ENCODE measurements at places on chromosomes 12 and 14.

DNA sequence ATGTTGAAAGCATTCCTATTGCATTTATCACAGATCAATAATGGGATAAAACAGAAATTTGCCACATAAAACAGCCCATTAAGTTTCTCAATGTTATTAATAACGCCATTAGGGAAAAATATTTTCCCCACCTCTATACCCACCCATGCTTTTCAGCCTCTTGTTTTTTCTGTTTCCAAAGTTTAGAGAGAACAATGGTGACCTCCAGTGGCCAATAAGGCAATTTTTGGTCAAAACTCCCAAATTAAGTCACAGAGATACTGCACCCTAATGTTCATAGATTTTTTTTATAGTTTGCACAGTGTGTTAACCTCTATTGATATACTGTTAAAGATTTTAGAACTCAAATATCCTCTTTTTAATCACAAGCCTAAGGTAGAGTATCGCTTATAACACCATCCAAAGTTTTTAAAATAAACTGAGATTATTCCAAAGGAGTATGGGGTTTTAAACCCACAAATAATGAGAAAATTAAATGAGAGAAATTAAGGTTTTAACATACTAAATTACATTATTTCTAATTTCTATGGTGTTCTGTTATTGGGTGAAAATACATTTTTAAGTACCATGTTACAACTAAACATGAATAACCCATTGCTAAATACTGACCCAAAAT, 184.7 kb upstream of the DCN start:
- DNase-seq: peak; percentile 24

DNA sequence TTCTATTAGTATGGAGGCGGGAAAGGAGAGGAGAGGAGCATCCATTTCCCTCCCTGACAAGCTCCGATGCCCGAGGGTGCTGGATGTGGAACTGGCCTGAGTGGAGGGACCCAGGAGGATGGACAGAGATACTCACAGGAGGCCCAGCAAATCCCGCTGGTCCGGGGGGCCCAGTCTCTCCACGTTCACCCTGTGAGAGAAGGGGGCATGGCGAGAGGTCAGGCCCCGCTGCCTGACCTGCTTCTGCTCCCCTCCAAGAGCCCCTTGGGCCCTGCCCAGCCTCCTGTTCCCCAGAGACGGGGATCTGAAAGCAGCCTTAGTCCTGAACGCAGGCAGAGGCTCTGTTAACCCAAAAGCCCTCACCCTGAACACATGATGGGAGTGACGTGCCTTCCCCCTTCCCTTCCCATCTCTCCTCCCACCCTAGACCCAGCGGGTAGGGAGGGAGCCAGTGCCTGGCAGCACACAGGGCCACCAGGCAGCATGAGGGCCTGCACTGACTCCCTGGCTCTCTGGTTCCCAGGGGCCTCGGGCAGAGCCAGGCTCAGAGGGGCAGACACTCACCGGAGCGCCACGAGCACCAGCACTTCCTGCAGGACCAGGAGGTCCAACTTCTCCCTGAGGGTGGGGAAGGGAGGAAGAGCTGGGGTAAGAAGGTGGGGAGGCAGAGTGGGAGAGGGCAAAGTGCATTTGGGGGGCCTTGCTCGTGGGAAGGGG, 17.5 kb downstream of the TMEM106C start:
- DNase-seq: no peak

GRCh38 chr12:54622463-54623183, 12.1 kb downstream of the LACRT start:
- DNase-seq: no peak

DNA sequence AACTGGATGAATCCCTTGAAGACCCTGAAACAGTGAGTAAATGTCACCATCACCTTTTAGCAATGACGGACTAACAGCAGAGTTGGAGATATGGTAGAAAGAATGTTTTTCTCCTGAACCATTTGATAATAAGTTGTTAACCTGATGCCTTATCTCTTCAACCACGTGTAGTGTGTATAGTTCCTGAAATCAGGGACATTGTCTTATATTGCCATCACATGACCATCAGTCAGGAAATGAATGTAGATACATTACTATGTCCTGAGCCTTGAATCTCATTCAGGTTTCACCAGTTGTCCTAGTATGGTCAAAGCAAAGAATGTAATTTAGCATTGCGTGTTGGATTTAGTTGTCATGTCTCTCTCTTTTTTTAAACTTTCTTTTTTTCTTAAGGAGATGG, 15.7 kb downstream of the ATP6V0A2 start:
- no peak for DNase-seq

- DNase-seq: peak; percentile 33
Measured at GRCh38 chr12:118377884-118378470, 1.6 kb downstream of the SUDS3 start.

DNA sequence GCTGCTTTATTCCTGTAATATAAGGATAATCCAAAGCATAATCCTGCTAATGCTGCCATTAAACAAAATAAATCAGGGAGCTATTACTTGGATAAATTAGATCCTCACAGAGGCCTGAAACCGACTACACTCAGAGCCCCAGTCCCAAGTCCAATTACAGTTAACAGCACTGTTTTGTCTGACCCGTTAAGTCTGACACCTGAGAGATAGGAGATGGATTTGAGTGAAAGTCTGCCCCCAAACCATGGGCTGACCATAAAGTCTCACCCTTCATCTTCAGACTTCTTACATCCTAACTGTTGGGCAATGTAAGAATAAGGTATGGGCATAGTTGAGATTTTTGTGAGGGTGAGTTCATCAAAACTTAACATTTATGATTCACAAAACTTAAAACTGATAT, 181.7 kb downstream of the PLCZ1 start:
- DNase-seq: peak; percentile 46

GRCh38 chr12:1930803-1931597, 12.5 kb upstream of the CACNA2D4 start:
- no peak for DNase-seq

DNA sequence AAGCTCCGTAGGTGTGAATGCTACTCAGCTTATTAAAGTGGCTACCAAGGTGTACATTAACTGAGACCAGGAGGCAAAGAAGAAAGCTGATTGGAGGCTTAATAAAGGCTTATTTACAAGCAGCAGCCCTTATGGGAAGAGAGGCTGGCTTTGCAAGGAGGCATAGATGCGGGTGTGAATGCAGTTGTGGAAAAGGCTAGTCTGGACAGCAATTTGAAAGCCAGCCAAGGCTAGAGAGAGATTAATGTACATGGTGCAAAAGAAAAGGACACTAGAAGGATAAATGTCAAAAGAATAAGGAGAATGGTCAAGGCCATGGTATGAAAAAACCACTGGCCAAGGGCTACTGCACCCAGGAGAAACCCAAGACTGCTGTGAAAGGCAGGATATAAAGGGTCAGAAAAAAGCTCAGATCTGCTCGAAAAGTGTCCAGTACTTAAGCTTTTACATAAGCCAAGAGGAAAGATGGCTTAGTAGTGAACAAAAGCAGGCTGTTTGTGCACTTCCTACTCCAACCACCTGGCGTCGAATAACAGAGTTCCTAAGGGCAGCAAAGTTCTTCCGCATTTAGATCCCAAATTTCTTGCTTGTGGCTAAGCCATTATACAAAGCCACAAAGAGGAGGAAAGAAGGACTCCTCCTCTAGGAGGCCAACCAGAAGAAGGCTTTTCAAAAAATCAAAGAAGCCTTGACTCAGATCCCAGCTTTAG, 24.0 kb downstream of the KLRK1 start:
- DNase-seq: no peak

DNA sequence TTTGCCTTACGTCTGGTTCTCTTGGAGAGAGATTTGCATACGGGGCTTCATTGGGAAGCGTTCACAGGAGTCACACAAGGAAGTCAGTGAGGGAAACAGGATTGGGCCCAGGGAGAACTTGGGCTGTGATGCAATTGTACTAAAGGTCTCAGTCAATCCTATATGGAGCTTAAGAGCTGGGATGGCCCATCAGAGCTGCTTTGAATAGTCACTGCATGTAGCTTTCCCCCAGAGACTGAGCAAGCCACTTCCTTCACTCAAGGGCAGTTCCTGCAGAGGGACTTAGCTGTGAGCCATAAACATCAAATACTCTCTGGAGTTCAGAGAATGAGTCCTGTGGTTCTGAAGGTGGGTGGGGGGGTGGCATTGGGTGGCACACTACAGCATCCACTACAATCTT, 605.4 kb downstream of the MED13L start:
- DNase-seq: no peak

- DNase-seq: no peak
Measured at GRCh38 chr12:30268041-30268440, 427.6 kb downstream of the IPO8 start.

DNA sequence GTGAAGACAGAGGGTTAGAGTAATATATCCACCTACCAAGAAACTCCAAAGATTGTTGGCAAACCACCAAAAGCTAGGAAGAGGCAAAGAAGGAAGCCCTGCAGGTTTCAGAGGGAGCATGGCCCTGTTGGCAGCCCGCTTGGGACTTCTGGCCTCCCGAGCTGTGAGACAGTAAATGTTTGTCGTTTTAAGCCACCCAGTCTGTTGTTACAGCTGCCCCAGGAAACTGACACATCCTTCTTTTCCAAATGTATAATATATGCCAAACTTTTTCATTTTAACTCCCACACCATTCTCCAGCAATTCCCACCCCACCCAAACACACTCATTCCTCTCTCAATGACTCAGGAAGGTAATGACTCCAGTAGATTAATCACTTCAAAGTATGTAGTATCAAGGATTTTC, 74.0 kb downstream of the RPS29 start:
- peak; percentile 52 for DNase-seq

- no peak for DNase-seq
Measured at GRCh38 chr12:130992448-130992847, 38.7 kb downstream of the ADGRD1 start.

DNA sequence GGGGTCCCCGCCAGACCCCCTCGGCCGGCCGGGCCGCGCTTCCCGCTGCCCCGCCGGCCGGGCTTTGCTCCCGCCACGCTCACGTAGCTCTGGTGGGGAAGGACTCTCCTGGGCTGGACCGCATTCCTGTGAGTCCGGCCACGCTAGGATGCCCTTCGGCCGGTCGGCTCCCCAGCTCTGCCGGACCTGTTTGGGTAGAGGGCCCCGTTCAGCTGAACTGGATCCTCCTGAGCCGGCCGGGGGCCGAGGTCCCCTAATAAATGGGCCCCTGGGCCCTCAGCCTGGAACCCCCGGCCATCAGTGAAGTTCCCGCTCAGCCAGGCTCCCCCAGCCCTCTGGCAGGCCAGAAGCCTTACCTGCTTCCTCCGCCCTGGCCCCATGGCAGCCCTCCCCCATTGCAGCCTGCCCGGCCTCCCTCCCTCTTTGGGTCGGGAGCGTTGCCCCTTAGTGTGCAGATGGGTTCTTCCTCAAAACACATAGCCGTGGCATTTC, 593 bp downstream of the UNC119B start:
- DNase-seq: no peak

- DNase-seq: no peak
Measured at GRCh38 chr12:64782191-64782876, 23.1 kb upstream of the GNS start.

GRCh38 chr12:52607314-52607713, 6.1 kb upstream of the KRT72 start:
- DNase-seq: no peak

GRCh38 chr14:61347826-61348443, 26.6 kb downstream of the PRKCH start:
- no peak for DNase-seq

- peak; percentile 39 for DNase-seq
Measured at GRCh38 chr12:51244269-51244668, 5.6 kb downstream of the DAZAP2 start.

DNA sequence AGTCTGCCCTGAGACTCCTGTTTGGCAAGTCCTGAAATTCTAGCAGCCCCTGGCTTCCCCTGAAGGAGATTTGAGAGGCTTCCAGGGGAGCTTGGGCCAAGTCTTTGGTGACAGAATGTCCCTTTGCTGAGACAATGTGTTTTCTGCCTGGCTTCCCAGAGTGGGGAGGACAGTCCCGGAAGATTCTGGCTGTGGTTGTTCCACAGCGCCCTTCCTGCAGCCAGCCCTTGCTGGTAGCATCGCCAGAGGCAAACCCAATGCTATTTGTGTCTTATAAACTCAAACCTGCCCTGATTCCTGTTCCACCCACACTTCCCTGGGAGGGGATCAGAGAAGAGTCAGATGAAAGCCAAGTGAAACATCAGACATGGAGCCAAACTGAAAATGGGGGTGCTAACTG, 56.4 kb upstream of the OAS1 start:
- no peak for DNase-seq

- DNase-seq: no peak
Measured at GRCh38 chr12:61993734-61994345, 266.4 kb upstream of the USP15 start.

- no peak for DNase-seq
Measured at GRCh38 chr12:82008251-82008650, 249.1 kb upstream of the PPFIA2 start.

DNA sequence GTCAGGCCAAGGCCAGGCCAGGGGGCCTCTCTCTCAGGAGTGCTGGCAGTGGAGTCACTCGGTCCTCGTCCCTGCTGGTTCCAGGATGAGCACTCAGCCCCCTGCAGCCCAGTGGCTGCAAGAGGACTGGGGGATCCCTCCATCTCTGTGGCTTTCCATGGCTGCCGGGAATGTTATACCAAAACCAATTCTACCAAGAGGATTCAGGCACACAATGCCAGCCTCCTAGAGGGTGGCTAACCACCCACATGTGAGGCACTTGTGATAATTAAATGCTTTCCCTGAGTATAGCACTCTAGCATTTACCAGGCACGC, 21.9 kb downstream of the ASB2 start:
- no peak for DNase-seq

- no peak for DNase-seq
Measured at GRCh38 chr14:67675219-67675582, 769 bp upstream of the VTI1B start.

DNA sequence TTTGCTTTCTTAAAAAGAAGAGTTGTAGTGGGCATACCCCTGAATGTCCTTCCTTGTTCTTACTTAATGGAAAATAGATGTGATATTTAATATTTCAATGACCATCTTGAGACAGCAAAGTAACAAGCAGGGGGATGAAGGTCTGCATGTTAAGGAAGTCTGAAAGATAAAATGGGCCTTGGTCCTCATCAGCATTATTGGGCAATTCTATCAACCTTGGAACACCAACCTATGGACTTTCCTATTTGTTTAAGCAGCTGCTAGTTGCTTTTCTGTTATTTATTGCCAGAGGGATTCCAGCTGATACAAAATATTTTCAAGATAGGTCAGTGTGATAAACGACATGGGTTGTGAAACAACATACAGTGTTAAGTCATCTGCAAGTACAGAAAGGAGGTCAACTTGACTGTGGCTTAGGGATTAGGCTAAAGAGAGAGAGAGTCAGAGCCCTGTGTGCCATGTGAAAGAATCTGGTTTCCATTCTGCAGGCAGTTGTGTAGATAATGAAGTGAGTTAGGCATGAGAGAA, 16.4 kb upstream of the A2M start:
- DNase-seq: peak; percentile 70

- DNase-seq: no peak
Measured at GRCh38 chr12:114919479-114919878, 235.5 kb upstream of the TBX3 start.

DNA sequence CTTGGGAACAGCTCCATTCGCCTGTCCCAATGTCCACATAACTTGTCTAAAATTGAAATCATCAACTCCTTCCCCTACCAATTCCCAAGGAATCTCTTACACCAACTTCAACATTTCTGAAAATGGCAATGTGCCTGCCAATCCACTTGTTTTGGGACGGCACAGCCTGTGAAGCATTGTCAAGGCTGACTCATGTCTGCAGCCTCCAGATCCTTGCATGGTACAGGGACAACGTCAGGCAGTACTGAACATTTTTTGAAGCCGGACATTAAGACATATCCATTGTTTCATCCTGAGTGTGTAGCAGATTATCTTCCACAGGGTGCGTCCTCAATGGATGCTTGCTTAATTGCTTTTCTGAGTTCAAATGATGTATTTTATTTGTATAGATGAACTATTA, 794.1 kb downstream of the BCL11B start:
- no peak for DNase-seq

- DNase-seq: peak; percentile 20
Measured at GRCh38 chr12:77124767-77125166, 59.4 kb upstream of the E2F7 start.

Data from amniotic epithelial cell (primary cell).